ENCODE measurements at places on chromosomes 1 and 21. TPM values are rescaled to one million over a fixed set of nuclear protein-coding genes. Genes with fewer than 3 reads are reported as not detected.

- no peak for DNase-seq
Measured at GRCh38 chr1:2438038-2438437, 25.7 kb upstream of the PEX10 start.

DNA sequence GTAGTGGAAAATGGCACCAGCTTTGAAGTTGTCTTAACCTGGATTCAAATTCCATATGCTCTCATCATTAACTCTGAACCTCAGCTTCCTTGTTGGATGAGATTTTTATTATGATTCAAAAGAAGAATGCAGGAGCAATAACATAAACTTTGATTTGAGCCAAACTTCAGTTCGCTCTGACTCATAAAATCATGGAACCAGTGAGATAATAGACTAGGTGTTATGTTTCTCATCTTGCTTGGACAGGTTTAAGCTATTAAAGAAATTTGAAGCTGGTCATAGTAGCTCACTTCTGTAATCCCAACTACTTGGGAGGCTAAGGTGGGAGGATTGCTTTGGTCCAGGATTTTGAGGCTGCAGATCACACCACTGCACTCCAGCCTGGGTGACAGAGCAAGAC, 172.8 kb downstream of the CLEC20A start:
- no peak for DNase-seq

GRCh38 chr1:27632387-27633297, 2.3 kb downstream of the FGR start:
- no peak for DNase-seq

DNA sequence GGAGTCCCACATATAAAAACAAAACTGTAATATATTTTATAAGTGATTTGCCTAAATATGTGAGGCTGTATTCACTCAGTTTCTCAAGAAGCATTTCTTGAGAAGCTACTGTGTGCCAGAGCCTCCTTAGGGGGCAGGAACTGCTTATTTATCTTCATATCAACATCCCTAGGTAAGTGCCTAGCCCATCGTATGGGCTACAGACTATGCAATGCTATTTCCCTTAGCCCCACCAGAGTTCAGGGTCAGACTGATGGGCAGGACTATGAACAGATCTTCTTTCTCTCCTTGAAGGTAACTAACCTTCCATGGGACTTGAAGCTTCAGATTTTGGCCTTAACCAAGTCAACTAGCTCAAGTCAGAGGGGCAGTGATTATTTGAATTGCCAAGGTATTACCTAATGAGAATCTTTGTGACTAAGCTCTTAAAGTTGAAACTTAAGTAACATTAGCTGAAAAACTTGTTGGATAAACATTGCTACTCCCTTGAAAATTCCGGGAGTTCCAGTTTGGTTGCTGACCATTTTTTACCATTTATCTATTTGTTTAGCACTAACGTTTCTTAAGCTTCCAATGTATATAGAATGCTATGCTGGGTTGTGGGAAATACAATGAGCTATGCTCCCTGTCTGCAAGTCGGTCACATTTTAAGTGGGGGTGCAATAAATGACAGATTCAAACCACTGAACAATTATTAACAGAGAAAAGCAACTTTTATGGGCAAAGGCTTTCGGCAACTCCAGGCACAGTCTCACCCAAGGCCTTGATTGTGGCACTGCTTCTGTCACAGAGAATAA, 85.2 kb downstream of the GPR88 start:
- DNase-seq: peak; percentile 36

DNA sequence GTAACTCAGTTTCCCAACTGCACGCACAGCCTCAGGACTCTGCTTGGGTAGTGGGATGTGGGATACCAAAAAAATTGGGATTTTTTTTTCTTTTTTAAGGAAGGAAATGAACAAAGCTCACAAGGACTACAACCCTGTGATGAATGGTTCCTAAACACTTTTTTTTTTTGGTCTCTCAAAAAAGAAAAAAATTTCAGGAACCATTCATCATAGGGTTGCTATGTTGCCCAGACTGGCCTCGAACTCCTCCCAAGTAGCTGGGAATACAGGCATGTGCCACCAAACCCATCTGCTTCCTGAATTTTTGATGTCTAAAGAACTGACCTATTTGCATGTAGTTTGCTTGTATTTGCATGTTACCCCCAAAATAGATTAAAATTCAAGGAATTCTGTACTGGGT, 6.8 kb downstream of the MINDY1 start:
- no peak for DNase-seq

DNA sequence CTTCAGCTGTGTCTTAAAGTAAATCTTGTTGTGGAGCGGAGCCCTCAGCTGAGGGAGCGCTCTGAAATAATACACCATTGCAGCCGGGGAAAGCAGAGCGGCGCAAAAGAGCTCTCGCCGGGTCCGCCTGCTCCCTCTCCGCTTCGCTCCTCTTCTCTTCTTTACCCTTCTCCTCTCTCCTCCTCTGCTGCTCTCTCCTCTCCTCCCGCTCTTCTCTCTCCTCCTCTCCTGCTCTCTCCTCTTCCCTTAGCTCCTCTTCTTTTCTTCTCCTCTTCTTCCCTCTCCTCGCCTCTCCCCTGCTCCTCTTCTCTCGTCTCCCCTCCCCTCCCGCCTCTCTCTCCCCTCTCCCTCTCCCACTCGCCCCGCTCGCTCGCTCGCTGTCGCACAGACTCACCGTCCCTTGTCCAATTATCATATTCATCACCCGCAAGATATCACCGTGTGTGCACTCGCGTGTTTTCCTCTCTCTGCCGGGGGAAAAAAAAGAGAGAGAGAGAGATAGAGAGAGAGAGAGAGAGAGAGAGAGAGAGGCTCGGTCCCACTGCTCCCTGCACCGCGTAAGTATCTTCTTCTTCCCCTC, at the start of gene PROX1:
Gene PROX1 (plus strand): TSS at position 47 of the 580 bp plus-strand sequence. CDS start 8,563 bp downstream, outside the sequence.
- peak; percentile 84 for DNase-seq

PTGS2 gene
- not detected for total RNA-seq

GRCh38 chr21:14838400-14838799, 226.4 kb downstream of the NRIP1 start:
- DNase-seq: no peak

- DNase-seq: no peak
Measured at GRCh38 chr1:215830226-215830810, 263.2 kb downstream of the KCTD3 start.

TBX15 gene
- total RNA-seq: not detected

- DNase-seq: no peak
Measured at GRCh38 chr1:15248216-15248615, 1.2 kb downstream of the FHAD1 start.

DNA sequence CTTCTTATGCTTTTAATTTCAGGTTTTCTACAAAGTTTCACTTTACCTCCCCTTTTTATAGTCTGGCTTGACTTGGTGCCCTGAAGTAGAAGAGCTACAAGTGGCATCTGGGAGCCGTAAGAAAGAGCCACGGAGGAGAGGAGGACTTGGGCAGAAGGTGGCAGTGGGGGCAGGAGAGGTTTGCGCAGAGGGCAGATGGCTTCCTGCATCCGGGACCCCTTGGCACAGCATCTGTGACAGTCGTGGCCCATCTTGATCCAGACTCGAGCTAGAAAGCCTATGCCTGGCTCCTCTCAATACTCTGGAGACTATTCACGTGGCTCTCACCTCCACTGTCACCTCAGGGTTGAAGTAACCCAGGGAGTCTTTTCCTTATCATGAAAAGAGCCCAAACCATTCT, 169.1 kb downstream of the DYRK1A start:
- no peak for DNase-seq

ENO1 gene
- total RNA-seq: 1,393 TPM

DNA sequence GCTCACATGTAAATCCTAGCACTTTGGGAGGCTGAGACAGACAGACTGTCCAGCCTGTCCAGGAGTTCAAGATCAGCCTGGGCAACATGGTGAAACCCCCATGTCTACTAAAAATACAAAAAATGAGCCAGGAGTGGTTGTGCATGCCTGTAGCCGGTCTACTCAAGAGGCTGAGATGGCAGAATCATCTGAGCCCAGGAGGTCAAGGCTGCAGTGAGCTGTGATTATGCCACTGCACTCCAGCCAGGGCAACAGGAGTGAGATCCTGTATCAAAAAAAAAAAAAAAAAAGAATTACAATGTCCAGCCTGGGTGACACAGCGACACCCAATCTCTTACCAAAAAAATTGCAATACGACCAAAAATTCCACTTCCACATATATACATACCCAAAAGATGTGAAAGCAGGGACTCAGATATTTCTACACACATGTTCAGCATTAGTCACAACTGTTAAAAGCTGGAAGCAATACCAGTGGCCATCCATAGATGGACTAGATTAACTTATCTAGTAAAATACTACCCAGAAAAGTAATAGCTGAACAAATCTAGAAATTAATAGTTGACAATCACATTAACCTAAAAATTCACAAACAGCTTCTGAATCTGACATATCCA, 49.2 kb downstream of the ASH1L start:
- no peak for DNase-seq

GRCh38 chr1:29784276-29785136, 548.2 kb downstream of the PTPRU start:
- no peak for DNase-seq

FAM177B gene
- total RNA-seq: not detected

- DNase-seq: no peak
Measured at GRCh38 chr1:243799908-243800307, 50.1 kb downstream of the AKT3 start.

GRCh38 chr1:169648709-169649108, 18.8 kb upstream of the SELP start:
- DNase-seq: no peak

DNA sequence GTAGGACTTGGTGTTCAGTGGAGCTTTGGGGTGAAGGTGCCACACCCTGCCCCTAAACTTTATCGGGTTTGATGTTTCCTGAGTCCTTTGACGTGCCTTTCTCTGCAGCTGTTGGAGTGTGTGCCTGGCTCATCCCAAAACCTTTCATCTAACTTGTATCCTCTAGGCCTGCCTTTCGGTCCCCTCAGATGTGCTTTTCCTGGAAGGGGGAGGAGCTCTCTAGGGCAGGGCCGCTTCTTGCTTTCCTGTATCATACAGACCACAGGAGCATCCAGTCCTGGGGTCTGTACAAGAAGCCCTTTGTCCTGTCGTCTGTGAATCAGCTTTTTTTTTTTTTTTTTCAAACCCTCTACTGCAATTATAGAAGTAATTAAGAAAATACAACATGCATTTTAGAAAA, 35.7 kb downstream of the PTGFRN start:
- DNase-seq: no peak

DNA sequence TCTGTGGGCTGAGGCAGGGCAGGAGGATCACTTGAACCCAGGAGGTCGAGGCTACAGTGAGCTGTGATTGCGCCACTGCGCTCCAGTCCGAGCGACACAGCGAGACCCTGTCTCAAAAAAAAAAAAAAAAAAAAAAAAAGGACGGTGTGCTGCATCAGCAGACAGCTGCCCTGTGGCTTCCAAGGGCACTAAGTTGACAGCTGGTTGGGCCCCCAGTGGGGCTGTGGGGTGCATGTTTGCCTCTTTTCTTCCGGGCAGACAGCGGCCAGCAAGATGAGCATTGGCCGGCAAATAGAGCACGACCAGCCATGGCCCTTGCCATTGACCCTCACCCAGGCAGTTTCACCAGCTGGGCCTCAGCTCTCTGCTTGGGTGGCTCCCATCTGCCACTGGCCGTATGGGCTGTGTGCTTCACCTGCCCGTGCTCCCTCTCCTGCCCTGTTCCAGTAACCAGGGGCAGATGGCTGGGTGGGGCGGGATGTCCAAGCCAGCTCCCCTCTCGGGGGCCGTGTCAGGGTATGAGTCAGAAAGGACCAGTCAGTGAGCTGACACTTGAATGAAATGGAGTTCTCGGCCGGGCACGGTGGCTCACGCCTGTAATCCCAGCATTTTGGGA, 12.3 kb upstream of the SLC25A34 start:
- no peak for DNase-seq
